NCI-H345 (cell line): ENCODE measurements at places on chromosomes 12 and 14.

- no peak for DNase-seq
Measured at GRCh38 chr14:76109087-76109880, 42.4 kb upstream of the GPATCH2L start.

- DNase-seq = no peak
Measured at GRCh38 chr14:55846826-55847446, 266.9 kb downstream of the KTN1 start.

DNA sequence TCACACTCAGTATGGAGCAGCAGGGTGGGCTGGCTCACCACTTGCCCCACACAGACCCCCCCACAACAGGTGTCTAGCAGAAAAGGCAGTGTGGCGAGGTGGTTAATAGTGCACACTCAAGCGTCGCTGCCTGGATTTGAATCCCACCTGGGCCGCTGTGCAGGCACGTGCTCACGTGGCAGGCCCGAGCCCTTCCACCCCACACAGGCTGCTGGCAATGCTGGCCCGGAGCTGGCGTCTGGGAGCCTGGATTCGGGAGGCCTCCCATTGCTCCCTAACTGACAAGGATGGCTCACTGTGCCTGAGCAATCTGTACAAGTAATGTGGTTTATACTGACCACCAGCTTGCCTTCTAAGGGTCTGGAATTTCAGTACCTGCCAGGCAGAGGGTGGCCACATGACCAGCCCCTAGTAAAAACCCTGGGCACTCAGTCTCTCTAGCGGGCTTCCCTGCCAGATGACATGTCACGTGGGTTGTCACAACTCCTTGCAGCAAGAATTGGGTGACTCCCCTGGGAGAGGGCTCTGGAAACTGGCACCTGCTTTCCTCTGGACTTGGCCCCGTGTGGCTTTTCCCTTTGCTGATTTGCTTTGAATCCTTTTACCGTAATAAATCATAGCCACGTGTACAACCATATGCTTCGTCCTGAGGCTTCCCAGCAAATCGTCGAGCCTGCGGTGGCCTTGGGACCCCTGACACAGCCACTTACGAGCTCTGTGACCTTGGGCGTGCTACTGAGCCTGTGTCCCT, 72.8 kb downstream of the SCARB1 start:
- no peak for DNase-seq

DNA sequence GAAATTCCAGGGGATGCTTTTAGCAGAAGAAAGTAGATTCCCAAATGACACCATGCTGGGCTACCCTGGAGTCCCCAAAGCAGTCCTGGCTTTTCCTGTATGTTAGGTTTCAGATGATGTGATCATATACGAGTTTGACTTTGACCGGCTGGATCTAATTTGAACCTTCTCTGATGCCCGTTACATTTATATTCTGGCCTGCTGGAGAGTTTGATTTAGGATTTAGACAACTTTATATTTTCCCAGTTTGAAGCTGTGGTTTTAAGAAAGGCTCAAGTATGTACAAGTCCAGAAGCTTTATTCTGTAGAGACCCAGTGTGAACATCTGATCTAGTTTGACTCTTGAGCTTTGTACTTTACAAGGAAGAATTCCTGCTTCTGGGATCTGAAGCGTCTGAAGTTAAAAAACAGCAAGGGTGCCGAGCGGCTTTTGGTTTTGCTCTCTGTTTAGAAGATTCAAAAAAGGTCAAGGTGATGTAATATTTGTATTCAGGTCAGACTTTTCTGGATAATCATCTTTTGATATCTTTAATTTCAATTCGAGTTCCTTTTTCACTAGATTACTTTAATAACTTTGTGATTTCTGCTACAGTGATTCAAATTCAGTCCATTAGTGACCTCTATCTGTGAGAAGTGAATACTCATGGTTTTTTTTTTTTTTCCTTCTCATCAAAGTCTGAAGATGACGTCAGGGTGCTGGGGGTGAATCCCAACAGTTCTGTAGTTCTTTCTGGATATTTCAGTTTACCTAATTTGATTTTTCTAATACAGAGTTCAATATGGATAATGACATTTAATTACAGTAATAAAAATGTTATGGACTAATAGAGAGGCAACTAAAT, 6.3 kb downstream of the FLRT2 start:
- DNase-seq = peak; percentile 34

GRCh38 chr12:54991991-54992375, 7.4 kb upstream of the TESPA1 start:
- no peak for DNase-seq

- DNase-seq = no peak
Measured at GRCh38 chr14:104134061-104134965, 4.1 kb upstream of the KIF26A start.

DNA sequence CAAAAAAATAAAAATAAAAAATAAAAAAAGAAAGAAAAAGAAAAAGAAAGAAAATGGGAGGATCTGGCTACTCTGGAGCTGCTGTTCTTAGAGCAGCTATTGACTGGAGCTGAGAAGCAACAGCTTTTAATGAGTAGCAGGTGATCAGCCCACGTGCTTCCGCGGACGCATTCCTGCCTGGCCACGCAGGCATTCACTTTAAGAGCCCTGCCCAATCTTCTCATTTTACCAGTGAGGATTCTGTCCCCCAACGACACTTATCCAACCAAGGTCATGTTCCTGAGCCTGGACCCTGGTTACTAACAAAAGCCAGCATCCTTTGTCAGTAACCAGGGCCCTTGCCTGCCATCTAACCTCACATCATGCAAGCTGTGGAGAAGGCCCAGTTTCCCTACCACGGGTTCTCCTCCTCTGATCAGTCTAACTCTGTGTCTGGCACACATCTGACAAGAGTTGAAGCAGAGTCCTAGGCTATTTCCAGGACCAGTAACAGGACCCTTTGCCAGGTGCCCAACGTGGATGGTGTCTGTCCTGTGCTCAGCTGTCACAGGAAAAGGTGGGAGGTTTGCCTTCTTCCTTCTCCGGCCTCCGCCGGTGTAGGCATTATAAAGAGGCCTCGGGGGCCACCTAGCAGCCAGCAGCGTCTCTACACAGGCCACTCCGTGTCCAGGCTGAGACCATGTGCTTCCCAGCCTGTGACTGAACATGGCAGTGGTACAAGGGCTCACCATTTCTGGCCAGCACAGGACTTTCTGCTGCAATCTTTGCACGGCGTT, 60.9 kb upstream of the GPATCH2L start:
- DNase-seq = no peak

DNA sequence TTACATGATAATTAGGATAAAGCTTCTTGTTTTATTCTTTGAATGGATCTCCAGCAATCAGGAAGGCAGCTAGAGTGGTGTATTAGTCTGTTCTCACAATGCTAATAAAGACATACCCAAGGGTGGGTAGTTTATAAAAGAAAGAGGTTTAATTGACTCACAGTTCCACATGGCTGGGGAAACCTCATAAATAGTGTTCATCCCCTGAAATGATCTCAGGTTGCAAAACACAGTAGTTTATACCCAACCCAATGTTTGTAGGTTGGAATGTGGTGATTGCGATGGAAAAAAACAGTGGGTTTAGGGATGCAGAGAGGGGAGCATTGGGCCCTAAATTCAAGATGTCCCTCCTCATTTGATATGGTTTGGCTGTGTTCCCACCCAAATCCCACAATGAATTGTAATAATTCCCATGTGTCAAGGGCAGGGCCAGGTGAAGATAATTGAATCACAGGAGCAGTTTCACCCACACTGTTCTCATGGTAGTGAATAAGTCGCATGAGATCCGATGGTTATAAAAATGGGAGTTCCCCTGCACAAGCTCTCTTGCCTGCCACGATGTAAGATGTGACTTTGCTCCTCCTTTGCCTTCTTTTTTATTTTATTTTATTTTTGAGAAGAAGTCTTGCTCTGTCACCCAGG, 11.5 kb downstream of the MUCL1 start:
- no peak for DNase-seq

- no peak for DNase-seq
Measured at GRCh38 chr14:104889375-104889757, 24.3 kb downstream of the CEP170B start.

DNA sequence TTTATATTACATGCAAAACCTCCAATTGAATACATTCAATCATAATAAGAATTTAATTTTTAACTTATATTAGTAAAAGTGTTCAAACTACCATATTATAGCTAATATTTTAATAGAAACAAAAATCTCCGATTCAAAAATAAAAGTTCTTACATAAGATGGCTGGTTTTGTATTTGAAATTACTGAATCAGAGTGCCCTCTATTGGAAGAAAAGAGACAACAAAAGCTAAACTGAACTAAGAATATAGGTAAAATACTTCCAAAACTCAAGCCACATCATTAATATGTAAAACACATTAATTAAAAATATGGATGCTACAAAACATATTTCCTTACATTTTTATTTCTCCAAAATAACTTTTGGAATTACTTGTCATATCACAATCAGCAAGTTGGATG, 120.3 kb downstream of the GARIN6 start:
- DNase-seq = peak; percentile 9

DNA sequence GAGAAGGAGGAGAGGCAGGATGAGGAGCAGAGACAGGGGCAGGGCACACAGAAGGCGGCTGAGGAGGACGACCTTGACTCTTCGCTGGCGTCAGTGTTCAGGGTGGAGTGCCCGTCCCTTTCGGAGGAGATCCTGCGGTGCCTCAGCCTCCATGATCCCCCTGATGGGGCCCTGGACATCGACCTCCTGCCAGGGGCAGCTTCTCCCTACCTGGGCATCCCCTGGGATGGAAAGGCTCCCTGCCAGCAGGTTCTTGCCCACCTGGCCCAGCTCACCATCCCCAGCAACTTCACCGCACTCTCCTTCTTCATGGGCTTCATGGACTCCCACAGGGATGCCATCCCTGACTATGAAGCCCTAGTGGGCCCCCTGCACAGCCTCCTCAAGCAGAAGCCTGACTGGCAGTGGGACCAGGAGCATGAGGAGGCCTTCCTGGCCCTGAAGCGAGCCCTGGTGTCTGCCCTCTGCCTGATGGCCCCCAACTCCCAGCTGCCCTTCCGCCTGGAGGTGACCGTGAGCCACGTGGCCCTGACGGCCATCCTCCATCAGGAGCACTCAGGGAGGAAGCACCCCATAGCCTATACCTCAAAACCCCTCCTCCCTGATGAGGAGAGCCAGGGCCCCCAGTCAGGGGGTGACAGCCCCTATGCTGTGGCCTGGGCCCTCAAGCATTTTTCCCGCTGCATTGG, 14.6 kb downstream of the CBLN3 start:
- DNase-seq = no peak

DNA sequence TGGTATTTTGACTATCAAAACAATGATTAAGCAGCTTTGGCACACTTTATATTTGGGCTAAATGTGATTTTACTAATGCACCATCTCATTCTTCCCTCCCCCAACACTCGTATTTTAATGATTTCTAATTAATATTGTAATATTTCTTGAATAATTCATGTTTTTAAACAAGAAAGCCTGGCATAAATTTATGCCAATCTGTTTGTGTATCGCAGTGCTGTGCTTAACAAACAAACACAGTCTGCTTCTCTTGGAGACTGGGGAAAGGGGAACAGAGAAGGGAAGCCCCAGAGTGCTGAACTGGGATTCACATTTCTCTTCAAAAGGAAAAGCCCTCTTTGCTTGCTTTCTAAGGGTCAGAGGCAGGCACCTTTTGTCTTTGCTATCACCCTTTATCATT, 496.9 kb upstream of the STXBP6 start:
- no peak for DNase-seq

DNA sequence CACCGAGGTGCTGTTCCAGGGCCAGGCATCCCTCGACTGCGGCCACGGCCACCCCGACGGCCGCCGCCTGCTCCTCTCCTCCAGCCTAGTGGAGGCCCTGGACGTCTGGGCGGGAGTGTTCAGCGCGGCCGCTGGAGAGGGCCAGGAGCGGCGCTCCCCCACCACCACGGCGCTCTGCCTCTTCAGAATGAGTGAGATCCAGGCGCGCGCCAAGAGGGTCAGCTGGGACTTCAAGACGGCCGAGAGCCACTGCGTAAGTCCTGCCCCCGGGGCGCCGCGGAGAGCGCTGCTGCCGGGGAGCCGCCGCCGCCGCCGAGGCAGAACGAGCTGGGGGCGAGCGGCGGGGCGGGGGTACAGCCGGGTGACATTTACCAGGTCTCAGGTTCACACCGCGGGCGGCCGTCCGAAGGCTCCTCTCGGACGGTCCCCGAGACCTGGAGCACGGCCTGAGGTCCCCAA, 1.4 kb downstream of the PLXNC1 start:
- DNase-seq = peak; percentile 52

DNA sequence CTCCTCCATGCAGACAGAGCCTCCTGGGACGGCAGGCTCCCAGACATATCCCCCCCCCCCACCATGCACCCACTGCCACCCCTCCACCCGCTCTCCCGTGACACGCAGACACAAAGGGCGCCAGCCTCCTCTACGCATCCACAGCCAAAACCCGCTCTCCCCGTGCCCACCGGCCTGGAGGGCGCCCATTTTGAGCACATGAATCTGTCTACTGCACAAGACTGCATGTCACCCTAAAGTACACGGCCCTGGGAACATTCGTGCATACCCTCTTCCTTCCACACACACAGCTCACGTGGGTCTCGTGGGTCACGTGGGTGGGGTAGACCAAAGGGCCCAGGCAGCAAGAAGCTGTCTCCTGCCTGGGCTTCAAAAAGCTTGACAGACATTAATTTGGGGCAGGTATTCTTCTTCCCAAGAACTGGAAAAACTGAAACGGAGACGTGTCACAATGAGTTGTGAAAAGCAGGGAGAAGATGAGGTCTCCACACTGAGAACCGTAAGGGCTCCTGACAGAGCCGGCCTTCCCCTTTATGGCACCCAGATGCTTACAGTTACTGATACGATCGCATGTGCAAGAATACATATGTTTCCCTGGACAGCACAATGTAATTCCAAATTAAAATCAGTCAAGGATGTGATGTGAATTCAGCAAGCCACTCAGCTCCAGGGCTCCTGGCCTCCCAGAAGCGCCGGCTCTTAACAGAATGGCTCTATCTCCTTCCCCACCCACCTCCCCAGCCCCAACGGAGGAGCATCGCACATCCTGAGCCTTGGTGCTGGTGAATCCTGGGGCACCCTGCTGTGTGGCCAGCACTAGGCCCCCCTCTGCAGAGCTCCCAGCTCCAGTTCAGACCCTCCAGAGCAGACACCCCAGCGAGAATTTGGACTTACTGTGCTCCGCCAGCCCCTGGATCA, 1.9 kb downstream of the TGFB3 start:
- DNase-seq = no peak

GRCh38 chr12:56520506-56520905, 1.1 kb upstream of the RBMS2 start:
- no peak for DNase-seq

DNA sequence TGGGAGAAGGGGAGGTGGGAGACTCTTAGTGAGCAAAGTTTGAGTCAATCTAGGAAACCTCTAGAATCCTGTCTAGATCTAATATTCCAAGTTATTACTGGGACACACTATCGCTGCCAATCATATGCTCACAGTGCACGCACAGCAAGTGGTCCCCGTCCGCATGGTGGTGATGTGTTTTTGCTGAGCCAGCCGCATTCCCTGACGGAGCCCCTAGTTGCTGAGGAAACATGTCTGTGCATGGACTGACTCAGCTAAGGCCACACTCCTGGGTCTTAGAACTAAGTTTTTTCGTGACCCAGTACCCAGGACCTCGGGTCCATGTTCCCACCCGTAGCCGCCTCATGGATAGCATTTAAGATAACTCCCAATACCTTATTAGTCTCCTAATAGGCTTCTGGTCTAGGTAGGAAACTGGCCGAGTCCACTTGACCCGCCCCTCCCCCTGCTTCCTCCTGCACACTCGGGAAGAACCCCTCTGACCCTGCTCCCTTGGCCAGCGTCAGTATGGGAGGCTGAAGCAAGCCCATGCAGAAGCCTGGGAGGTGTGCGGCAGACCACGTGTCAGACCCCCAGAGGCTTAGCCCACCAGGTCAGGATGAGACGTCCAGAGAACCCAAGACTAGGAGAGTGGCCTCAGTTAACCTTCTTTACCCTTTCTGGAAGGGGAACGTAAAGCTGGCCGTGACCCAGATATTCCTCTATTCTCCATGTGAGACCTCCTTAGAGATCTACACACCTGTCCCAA, 200.5 kb downstream of the ETV6 start:
- DNase-seq = no peak

GRCh38 chr14:35338731-35339405, 46.7 kb downstream of the PSMA6 start:
- DNase-seq = no peak
